ENCODE measurements at places on chromosomes 7 and 10. TPM values are rescaled to one million over a fixed set of nuclear protein-coding genes. Genes with fewer than 3 reads are reported as not detected.

The FKBP14 gene
- total RNA-seq, result 7.7 TPM

The DPYSL4 gene
- total RNA-seq, result 0.78 TPM

The CYP3A5 gene
- not detected for total RNA-seq

The WBP1L gene
- 30.8 TPM for total RNA-seq

The EVX1 gene
- not detected for total RNA-seq

DNA sequence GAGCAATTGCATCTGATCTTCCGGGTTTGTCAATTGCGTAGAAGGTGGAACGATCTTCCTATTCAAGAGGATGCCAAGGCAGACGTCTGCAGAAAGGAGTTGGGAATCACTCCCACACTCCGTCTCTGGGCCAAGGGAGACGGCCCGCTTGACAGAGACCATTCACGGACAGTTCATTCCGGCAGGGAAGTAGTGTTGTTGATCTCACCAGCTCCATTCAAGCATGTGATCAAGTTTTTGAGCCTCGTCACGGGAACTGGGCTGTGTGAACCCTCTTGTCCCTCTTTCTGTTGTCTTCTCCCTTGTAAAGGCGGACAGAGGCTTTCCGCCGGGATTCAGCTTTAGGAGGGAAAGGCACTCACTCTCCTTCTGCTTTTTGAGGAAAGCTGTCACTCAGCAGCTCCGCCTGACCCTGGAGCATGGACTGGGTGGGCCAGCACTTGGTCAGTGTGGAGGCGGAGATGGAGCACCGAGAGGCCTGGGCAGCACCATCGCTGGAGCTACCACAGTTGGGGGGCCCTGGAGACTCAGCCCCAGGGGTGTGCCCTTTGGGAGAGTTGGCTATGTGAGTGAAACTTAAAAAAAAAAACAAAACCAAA is 44.9 kb downstream of the SPDYE5 start:
- no peaks in the 10 kb centered on the region for H3K27me3 ChIP-seq
- H3K4me3 ChIP-seq, result no peak overlapping the region
- H3K4me1 ChIP-seq, result peaks cover 8% of the 10 kb centered on the region
- no peak overlapping the region for H3K27ac ChIP-seq
- peaks cover 15% of the 10 kb centered on the region for H3K36me3 ChIP-seq

DNA sequence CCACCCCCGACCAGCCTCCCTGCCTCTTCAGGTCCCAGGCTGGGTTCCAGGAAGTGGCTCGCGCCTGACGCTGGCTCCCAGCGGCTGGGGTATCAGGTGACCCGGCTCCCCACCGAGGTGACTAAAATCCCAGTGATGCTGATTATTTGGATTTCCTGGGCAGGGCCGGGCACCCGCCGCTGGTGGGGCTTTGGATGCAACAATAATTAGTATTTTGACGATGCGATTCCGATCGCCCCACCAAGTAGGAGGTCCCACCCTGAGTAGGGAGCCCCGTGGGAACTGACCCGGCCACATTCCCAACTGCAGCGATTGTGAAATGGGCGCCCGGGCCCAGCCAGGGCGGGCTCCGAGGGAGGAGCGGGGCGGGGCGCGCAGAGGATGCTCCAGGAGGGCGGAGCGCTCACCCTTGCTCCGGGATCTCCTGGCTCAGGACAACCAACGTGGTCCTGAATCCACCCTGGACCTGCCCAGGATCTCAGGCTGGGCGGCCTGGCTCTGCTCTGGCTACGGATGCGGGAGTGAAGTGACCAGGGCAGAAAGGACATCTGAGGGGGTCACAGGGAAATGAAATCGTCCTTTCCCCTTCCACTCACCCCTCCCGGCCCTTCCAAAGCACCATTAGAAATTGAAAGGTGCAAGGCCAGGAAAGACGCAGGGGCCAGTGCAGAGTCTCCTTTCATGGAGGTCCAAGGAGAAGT is 32.6 kb downstream of the DUSP5 start:
- peak overlapping the region; percentile 15 for H3K4me3 ChIP-seq
- H3K36me3 ChIP-seq, result no peaks in the 10 kb centered on the region
- H3K27me3 ChIP-seq, result peaks cover 10% of the 10 kb centered on the region
- H3K4me1 ChIP-seq, result peaks cover 34% of the 10 kb centered on the region
- DNase-seq, result no peak
- no peak overlapping the region for H3K27ac ChIP-seq

- no peak for DNase-seq
- H3K4me3 ChIP-seq, result no peak overlapping the region
Measured at GRCh38 chr10:5633166-5633749, 33.1 kb downstream of the ASB13 start.

DNA sequence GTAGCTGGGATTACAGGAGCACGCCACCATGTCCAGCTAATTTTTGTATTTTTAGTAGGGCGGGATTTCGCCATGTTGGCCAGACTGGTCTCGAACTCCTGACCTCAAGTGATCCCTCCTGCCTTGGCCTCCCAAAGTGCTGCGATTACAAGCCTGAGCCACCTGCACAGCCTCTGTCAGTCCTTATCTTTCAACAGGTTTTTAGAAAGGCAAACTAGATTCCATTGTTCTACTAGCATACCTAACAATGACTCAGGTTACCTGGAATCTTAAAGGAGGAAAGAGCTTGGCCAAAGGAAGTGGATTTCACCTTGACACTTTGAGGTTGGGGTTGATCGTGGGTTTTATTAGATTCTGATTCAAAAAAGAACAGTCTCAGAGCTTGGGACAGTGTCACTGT is 3.2 kb downstream of the ABCC2 start:
- H3K4me1 ChIP-seq, result no peaks in the 10 kb centered on the region
- H3K27me3 ChIP-seq, result no peaks in the 10 kb centered on the region
- no peak overlapping the region for H3K27ac ChIP-seq
- H3K4me3 ChIP-seq, result no peak overlapping the region

DNA sequence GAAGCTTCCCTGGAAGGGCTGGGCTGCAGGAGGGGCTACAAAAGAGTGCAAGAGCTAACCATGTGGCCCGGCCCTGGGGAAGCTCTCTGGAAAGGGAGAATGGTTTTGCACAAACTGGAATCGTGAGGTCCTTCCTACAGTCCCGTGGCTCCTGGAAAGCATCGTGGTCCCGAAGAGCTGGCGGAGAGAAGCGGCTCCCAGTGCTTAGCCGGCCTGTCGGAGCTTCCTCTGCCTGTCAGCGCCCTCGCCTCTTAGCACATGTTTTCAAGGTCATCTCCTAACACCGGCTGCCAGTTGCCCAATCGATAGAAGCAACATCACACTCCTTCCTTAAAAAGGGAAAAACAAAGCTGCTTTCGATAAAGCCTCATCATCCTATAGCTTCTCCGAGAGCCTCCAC is 42.1 kb upstream of the MGMT start:
- no peaks in the 10 kb centered on the region for H3K4me1 ChIP-seq
- H3K27me3 ChIP-seq, result peaks cover 7% of the 10 kb centered on the region
- H3K4me3 ChIP-seq, result no peak overlapping the region
- DNase-seq, result no peak
- no peaks in the 10 kb centered on the region for H3K36me3 ChIP-seq

DNA sequence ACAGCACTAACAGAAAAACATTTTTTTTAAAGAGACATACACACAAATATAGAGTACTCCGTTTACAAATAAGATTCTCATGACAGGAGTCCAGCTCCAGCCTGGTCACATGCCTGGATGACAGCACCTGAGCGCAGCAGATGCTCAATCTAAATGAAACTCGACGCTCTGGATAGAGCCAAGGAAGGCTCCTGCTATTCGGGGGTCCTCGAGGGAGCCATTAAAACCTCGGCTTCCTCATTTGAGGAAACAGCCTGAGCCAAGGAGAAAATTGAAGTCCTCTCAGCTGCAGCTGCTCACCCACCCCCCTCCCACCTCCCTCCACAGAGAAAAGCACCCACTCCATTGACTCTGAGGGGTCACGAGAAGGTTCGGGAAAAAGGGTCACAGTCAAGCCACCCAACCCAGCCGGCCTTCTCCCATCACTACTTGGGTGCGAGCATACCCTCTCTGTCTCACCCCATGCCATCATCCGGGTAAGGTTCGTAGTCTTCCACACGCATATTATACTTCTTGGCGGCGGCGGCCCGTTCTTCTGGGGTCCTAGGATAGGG is 673 bp downstream of the NDUFB8 start:
- peaks cover 40% of the 10 kb centered on the region for H3K36me3 ChIP-seq
- DNase-seq, result no peak
- H3K27me3 ChIP-seq, result no peaks in the 10 kb centered on the region
- peak overlapping the region; percentile 96 for H3K27ac ChIP-seq
- peak overlapping the region; percentile 100 for H3K4me3 ChIP-seq

- H3K4me3 ChIP-seq, result no peak overlapping the region
- H3K4me1 ChIP-seq, result no peaks in the 10 kb centered on the region
- H3K27me3 ChIP-seq, result peaks cover 1% of the 10 kb centered on the region
- H3K36me3 ChIP-seq, result no peaks in the 10 kb centered on the region
Measured at GRCh38 chr10:24793648-24794379, 70.1 kb upstream of the ARHGAP21 start.

DNA sequence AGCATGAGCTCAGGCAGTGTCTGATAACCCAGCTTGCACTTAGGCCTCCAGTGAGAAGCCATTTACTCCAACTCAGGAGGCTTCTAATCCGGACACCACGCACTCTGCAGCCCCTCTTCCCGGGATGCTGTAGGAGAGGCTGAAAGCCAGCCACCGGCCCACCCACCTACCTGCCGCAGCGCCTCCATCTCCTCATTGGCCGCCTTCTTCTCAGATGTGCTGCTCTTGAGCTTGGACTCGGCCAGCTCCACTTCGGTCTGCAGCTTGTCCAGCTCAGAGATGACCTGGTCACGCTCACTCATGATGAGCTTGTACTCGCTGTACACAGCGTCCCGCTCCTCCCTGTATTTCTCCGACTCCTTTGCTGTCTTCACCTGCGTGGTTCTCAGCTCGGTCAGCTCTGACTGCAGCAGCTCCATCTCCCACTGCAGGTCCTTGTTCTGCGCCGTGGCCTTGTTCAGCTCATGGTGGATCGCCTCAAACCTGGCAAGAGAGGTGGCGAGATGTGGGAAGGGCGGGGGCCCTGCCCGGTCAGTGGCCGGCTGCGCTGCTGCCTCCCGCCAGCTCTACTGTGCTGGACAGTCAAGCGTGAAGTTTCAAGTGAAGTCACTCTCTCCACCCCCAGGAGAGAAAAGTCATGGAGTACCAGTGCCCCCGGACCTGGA is 84.7 kb downstream of the DLG5 start:
- no peaks in the 10 kb centered on the region for H3K27me3 ChIP-seq
- H3K4me3 ChIP-seq, result no peak overlapping the region
- peaks cover 4% of the 10 kb centered on the region for H3K4me1 ChIP-seq
- no peaks in the 10 kb centered on the region for H3K36me3 ChIP-seq
- no peak for DNase-seq

DNA sequence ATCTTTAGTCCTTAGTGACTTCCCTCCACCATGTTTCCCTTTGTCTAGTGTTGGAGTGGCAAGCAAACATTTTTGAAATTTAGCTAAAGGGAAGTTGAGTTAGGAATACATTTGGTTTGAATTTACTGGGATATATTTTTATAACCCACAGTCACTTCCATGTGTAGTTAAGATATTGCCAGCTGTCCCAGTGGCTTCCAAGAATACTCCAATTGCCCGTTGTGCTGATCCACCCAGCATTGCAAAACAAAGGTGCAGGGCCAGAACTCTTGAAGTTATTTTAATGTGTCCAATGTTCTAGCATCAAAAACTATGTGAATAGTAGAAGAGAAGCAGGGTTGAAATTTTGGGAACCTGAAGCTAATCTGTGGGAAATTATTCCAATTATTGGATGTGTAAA is 2.5 kb upstream of the P4HA1 start:
- peaks cover 22% of the 10 kb centered on the region for H3K4me1 ChIP-seq
- DNase-seq, result no peak
- no peak overlapping the region for H3K4me3 ChIP-seq
- H3K36me3 ChIP-seq, result peaks cover 9% of the 10 kb centered on the region
- H3K27ac ChIP-seq, result no peak overlapping the region
- H3K27me3 ChIP-seq, result no peaks in the 10 kb centered on the region

DNA sequence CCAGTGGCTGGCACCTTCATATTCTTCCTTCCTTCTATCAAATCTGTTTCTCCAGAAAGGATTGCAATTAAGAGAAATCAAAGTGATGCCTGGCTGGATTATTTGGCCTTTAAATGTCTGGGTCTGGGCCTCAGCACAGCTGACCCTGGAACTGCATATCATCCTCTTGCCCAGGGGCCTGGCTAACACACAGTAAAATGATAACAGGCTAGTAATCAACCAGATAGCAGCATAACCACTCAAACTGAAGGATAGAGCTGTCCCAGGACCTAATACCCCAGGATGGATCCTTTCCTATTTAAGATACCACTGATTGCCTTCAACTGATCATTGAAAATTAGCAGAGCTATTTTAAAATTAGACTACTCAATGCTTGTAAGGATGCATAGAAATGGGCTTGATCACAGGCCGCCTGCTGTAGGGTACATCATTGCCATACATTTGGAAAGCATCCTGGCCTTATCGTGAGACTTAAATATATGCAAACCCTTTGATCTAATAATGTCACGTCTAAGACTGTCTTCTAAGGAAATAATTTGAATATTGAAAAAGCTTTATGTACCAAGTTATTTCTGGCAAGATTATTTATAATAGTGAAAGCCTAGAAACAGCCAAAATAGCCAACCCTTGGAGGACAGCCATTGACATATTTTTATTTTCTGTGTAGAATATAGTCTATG is 144.0 kb upstream of the CHST15 start:
- DNase-seq, result no peak
- H3K4me1 ChIP-seq, result peaks cover 4% of the 10 kb centered on the region
- no peaks in the 10 kb centered on the region for H3K27me3 ChIP-seq
- H3K4me3 ChIP-seq, result no peak overlapping the region
- no peaks in the 10 kb centered on the region for H3K36me3 ChIP-seq

DNA sequence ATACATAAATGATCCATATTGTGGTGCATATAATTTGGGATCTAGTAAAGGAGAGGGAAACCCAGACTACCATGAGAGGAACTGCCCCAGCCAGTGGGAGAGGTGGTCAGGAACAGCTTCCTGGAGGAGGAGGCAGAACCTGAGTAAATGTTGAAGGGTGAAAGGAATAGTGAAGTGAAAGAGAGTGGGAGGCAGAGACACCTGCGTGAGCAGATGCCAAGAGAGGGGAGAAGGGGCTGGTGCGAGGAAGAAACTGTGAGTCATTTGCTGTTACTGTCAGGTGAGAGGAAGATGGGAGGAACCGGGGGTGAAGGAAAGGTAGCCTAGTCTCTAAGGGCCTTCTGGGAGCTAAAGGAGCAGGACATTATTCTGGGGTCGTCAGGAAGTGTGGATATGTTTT is 294.8 kb downstream of the GRID1 start:
- H3K4me3 ChIP-seq, result no peak overlapping the region
- peaks cover 3% of the 10 kb centered on the region for H3K27me3 ChIP-seq
- no peak overlapping the region for H3K27ac ChIP-seq

DNA sequence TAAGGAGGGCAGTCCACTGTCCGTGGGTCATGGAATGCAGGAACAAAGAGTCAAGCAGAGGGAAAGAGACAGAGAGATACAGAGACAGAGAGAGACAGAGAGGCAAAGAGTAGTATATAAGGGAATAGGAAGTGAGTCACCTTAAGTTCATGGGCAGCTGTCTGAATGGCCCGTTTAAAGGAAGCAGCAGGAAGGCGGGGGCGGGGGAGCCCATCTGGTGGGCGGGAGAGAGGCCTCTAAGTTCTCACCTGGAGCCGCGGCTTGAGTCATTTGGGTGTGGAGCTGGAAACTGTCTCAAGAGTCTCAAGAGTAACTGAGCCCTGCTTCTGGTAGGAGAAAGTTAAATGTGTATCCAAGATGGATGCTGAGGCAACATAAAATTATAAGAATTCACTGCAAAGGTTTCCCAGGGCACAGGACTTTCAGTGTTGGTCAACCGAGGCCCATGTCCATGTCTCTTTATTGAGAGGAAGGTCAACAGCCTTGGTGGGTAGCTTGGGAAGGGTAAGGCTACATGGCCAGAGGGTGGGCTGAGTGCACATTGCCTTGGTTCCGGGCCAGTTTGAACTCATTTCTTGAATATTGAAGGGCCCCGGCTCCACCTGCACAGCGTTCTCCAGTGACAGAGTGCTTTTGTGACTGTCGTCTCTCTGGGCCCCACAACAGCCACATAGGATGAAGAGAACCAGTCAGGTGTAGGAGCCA is 85.5 kb upstream of the CACUL1 start:
- H3K36me3 ChIP-seq, result no peaks in the 10 kb centered on the region
- H3K27me3 ChIP-seq, result peaks cover 6% of the 10 kb centered on the region
- DNase-seq, result no peak
- no peaks in the 10 kb centered on the region for H3K4me1 ChIP-seq
- H3K27ac ChIP-seq, result no peak overlapping the region
